Stimulated activated CD4-positive, alpha-beta T cell treated with anti-CD3 and anti-CD28 coated beads, Interleukin-1b, Interleukin-23, amount 100 ng/mL, for 24 hours (primary cell): ENCODE measurements at places on chromosomes 3 and 15.

DNA sequence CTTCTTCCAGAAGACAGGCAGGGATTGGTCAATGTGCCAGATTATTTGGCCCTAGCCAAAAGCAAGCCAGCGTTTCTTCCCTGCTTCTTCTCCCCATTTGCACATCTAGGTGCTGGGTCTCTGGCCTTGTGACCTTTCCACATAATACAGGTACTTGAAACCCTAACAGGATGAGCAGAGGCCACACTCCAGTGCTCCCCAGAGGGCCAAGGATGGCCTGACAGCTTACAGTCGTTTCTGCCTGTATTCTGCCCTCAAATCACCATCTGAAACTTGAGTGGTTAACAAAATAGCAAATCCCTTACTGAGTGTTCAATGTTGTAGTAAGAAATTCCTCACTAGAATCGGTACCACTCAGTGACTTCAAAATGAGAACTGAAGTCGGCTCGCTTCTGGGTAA lies 29.1 kb downstream of the MKRN2 start:
- DNase-seq: no peak

- DNase-seq: no peak
Measured at GRCh38 chr3:124631727-124632126, 98.5 kb upstream of the UMPS start.

DNA sequence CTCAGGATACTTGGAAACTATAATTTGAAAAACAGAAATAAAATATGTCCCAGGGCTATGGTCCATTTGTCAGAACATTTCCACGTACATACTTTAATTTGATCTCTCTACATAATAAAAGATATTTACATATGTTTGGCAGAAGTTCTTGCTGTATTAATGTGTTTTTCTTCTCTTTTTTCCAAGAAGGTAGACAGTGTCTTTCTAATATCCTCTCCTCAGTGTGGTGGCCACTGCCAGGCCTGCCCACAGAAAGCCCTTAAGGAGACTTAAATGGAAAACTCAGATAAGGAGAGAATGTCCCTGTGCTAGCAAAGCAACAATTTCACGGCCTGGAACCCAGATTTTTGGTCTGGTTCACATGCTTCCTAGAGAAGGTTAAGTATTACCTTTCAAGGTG lies 76.5 kb upstream of the ARHGEF26 start:
- DNase-seq: no peak

- no peak for DNase-seq
Measured at GRCh38 chr15:27574541-27575054, 524.5 kb downstream of the OCA2 start.

DNA sequence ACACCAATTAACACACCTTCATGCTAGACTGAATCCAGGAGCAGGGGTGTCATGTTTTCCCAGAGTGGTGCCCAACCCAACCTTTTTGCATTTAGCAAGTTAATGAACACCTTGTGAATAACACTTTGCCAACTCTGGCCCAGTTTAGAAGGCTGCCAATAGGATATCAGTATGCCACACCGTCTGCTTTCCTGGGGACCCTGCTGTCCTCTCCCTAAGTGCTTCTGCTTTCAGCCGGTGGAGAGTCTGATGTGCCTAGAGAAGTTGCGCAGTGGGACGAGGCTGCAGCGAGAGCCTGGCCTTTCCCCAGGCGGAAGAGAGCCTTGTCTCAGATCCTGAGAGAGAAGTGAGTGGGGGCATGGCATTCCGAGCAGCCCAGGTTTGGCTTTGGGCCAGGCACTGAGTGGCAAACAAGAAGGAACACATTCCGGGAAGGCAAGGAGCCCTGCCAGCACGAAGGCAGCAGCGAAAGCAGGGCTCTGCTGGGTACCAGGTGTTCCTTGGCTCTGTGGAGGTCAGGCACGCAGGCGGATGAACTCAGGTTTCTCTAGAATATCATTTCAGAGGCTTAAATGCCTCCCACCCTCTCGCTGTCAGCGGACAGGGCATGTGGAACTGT lies 36.9 kb downstream of the SENP8 start:
- no peak for DNase-seq

- DNase-seq: no peak
Measured at GRCh38 chr3:103711670-103712069, 1276.9 kb downstream of the ZPLD1 start.

DNA sequence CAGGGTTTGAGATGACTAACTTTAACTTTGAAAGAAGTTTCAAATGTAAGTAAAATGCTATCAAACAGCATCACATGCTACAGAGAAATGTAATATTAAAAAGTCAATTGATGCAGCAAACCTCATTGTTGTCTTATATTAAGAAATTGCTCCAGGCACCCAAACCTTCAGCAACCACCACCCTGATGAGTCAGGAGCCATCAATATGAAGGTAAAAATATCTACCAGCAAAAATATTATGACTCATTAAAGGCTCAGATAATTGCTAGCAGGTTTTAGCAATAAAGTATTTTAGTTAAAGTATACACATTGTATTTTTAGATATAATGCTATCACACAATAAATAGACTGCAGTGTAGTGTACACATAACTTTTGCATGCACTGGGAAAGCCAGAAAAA lies 746.3 kb downstream of the ZPLD1 start:
- no peak for DNase-seq

DNA sequence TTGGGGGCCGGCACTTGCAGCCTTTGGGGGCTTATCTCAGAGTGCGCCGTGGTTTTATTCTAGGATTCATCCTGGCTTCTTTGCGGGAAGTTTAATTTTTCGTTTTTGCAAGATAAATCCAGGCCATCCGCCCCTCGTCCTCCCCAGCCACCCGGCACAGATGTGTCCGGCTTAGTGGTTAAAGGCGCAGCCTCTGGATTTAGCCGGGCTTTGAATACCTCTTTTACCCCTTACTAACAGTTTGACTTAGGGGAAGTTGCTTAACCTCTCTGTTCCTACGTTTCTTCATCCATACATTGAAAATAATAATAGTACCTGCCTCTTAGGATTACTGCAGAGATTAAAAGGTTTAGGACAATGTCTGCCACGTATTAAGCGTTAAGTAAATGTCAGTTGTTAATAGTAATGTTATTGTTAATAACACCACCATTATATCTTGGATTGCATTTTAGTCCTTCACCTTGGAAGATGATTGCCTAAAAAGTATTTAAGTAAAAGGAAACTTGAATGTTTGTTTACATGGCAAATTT lies 714 bp downstream of the ECT2 start:
- no peak for DNase-seq

DNA sequence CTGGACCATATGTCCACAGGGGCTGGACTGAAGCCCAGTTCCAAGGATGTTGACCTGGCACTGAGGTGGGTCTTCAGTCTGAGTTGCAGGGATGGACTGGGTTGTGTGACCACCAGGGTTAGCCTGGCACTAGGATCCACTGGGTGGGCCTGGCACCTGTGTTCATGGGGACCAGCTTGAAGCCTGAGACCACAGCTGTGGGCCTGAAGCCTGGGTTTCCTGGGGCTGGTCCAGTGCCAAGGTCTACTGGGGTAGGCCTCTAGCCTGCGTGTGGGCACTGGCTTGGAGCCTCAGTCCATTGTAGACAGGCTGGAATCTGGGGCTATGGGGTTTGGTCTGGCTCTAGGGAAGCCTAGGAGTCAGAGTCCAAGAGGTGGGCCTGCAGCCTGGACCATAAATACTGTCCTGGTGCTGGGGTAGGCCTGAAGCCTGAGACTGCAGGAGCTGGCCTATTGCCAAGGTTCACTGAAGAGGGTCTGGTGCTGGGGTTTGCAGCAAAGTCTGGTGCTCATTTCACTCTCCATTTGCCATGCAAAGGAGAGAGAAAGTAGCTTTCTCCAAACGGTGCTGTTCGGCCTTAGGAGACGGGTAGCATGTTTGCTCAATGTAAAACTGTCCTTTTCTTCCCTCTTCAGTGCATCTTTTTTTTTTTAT lies 51.2 kb upstream of the TBC1D5 start:
- no peak for DNase-seq

DNA sequence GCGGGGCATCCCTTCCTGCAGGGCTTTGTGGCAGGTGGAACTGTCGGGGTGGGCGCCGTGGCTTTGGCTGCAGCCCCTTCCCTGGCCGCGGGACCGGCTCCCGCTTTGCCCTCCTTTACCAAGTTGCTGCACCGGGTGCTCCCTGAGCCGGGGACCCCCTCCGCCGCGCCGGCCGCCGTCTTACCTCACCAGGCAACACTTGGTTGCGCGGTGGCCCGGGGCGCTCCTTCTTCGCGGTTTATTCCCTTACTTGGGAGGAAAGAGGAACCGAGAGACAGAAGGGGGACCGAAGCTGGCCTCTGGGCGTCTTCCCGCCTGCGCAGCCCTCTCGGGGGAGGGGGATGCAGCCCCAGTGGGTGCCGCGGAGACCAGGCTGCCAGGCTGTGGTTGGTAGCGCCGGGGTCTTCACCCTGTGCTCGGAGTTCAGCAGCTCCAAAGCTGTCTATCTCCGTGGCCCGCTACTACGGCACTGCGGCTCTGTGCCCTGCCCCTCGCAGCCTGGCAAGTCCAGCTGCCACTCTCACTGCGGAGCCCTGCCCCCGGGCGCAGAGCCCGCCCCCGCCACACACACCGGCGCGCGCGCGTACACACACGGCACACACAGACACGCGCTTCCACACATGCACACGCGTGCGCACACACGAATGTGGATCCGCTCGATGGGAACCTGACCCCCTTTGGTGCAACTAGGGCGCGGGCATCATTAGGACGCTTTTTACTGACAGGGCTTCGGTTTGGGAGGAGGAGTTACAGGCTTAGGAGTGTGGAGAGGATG lies at the start of gene DGKG:
Gene DGKG, minus strand, starts transcription at position 473 of the 775 bp plus-strand sequence. CDS start 41,775 bp downstream, outside the sequence.
- DNase-seq: no peak

DNA sequence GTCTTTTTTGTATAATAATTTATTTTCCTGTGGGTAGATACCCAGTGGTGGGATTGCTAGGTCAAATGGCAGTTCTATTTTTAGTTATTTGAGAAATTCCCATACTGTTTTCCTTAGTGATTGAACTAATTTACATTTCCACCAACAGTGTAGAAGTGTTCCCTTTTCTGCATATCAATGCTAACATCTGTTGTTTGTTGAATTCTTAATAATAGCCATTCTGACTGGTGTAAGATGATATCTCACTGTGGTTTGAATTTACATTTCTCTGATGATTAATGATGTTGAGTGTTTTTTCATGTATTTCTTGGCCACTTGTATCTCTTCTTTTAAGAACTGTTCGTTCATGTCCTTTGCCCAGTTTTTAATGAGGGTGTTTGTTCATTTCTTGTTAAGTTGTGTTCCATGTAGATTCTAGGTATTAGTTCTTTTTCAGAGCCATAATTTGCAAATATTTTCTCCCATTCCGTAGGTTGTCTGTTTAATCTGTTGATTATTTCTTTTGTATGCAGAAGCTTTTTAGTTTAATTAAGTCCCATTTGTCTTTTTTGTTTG lies 713.3 kb upstream of the EPHA6 start:
- DNase-seq: no peak

DNA sequence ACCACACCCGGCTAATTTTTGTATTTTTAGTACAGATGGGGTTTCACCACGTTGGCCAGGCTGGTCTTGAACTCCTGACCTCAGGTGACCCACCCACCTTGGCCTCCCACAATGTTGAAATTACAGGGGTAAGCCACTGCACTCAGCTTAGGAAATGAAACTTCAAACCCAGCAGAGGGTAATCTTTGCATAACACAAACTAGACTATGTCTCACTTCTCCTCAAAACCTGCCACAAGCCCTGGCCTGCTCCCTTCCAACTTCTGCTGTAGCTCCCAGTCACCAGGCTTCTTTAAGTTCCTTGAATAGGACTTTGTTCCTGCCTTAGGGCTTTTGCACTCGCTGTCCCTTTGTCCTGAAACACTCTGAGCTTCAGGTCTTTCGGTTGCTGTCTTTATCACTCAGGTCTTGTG lies 39.2 kb upstream of the SEMA4B start:
- no peak for DNase-seq
